Epithelial cell of proximal tubule (primary cell): ENCODE measurements at places on chromosomes 3 and 15. TPM values are rescaled to one million over a fixed set of nuclear protein-coding genes. Genes with fewer than 3 reads are reported as not detected.
A peak's percentile ranks its signal among the peaks of the same experiment; 100 is the strongest.

GRCh38 chr3:10628891-10629670 lies 123.7 kb upstream of the ATP2B2 start:
- DNase-seq: no peak

GRCh38 chr3:197225579-197225978 lies 72.8 kb downstream of the DLG1 start:
- DNase-seq: no peak

- no peak for DNase-seq
These were observed 34.5 kb downstream of the GPD1L start for GRCh38 chr3:32140943-32141342.

UNC13C gene
- 0.06 and 0.29 TPM in 2 replicates for total RNA-seq

SLC22A14 gene
- not detected in 2 replicates for total RNA-seq

DNA sequence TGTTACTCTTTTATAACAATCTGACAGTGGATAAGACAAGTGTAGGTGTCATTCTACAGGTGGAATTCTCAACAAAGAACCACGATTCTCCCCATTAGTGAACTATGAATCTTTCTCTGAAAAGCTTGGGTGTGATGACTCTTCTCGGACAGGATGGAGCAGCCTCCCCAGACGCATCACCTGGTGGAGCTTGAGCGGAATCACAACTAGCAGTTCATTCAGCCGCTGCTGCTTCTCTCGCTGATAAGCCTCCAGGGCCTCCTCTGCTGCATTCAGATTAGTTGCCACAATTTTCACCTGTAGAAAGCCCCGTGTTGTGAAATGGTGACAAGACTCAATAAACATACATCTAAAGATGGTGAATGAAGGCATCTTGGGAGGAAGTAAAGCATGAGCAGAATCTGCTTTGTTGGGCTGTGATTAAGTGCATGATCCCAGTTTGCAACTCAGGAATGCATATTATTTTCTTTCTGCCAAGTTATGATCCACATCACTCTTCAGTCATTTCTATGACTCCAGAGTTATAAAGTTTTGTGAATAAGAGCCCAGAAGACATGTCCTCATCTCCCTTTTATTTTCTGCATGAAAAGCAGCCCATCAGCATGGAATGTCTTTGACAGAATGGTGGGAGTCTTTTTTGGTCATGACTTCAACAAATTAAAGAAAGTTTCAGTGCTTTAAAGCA lies 93.6 kb downstream of the BOC start:
- DNase-seq: no peak

TMOD2 gene
- 1.5 and 1.6 TPM in 2 replicates for total RNA-seq

GHSR gene
- not detected in 2 replicates for total RNA-seq

CCR1 gene
- total RNA-seq: not detected in 2 replicates

GRCh38 chr3:108175352-108175751 lies 46.9 kb downstream of the IFT57 start:
- no peak for DNase-seq

- no peak for DNase-seq
These were observed 100.8 kb downstream of the CPN2 start for GRCh38 chr3:194250098-194251002.

GRCh38 chr3:112979244-112979832 lies 4.4 kb upstream of the CD200R1 start:
- no peak for DNase-seq

- DNase-seq: no peak
These were observed 172.2 kb downstream of the LPP start for GRCh38 chr3:188326111-188326510.

DNA sequence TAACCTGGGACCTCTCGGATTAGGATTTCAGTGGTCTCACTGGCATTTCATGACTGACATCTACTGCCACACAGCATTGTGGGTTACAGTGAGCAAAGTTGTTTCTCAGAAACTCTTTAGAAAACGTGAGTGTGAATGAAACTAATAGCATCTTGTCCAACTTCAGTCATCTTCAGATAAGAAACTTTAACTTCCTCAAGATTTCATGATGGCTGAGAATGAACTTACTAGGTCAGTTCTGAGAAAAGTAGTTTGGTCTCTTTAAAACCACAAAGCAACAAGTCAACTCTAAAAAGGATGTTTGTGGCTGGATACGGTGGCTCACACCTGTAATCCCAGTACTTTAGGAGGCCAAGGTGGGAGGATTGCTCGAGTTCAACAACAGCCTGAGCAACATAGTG lies 14.2 kb upstream of the HOMER2 start:
- no peak for DNase-seq

- no peak for DNase-seq
These were observed 117.7 kb upstream of the P2RY1 start for GRCh38 chr3:152717252-152717651.

ACKR4 gene
- total RNA-seq: not detected in 2 replicates

DNA sequence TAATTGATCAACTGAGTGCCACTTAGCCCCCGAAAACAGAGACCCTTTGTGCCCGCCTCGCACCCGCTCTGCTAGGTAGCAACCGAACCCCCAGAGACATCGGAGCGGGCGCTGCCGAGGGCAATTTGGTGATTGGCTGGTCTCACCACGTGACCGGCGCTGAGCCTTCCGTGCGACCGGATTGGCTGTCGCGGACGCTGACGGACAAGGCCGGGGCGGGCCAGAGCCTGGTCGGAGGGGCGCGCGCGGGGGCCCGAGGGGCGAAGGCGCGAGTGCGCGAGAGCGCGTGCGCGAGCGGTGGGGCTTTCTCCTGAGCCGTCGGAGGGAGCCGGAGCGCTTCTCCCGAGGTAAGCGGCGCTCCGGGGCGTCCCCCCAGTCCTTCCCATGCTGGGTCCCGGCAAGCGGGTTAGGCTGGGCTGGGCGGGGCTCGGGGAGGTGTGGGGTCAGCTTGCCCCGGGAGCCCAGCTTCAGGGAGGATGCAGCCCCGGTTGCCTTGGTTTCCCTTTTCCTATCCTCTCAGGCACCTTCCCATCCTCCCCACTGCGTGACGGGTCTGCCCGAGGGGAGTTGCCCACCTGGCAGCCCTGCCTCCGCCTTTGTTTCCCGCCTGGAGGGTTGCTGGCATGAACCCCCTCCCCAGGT lies at the start of gene TMEM108:
Gene TMEM108, plus strand, starts transcription at position 303 of the 642 bp plus-strand sequence.
- DNase-seq: no peak

DNA sequence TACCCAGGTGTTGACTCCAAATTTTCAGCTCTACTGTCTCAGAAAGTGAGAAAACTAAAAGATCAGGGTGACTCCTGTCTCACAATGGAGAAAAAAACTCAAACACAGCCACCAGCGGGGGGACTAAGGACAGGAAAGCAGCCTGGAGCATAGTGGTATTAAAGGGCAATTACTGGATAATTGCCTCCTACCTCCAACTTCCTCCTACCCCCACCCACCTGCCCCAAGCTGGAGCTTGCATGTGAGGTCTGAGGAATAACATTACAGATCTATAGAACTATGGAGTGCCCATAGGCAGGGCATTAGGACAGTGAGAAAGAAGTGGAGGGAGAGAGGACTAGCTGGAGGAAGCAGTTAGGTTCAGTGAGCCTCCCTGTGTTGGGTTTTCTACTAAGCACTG lies 2.7 kb upstream of the PCCB start:
- DNase-seq: no peak

DNA sequence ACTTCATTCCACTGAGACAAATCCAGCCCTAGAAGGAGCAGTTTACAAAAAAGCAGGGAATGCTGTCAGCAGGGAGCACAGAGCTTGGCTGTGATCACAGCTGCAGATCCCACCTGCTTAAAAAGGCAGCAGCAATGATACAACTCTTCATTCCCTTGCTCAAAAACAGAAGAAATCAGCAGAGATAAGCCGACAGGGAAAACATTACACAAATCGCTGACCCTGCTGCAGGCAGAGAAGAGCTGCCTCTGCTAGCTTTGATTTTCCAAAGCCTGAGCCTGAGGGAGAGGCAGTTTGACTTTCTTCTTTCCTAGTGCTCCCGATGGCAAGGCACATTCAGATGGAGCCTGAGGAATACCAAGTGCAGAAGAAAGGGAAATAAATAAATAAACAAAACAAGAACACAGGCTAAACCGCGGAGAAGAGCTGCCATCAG lies 80.2 kb downstream of the SHQ1 start:
- no peak for DNase-seq

DNA sequence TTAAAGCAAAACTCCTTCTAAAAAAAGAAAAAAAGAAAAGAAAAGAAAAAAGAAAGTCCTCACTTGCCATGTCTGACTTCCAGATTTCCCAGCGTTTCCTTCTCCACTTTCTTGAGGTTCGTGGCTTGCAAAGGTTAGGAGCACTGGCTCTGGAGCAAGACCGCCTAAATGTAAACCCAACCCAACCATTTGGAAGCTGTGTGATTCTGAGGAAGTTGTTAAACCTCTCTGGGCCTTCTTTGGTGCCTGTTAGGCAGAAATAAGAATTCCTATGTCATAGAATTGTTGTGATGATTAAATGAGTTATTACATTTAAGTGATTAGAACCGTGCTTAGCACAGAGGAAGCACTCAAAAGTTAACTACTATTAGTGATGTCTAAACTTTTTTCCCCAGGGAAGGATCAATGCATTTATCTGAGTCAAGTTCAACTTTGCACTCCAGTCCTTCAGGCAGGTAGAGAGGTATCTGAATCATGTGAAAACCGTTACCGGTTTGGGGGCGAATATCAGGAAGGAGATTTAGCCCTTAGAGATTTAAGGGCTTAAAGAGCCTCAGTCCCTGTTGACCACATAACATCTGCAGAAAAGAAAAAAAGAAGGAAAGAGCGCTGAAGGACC lies 78.3 kb upstream of the HES1 start:
- DNase-seq: no peak

- DNase-seq: no peak
These were observed 41.1 kb upstream of the MRPS22 start for GRCh38 chr3:139302801-139303113.

DNA sequence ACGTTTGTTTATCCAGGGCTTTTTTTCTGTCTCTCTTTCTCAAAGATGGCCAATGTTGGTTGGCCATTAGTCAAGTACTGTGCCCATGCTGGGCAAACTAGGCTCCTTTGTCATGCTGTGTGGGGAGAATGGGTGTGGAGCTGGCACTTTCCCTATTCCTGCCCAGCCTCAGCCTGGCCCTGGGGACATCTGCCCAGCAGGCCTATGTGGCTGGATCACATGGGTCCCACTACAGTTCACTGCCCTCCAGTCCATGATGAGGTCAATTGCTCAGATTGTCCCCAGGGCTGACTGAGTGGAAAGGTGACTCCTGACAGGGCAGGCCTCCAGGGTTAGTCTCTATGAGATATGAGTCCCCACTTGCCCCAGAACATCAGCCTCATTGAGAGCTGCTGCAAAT lies 54.4 kb upstream of the HERC1 start:
- DNase-seq: no peak

ZXDC gene
- 19.3 and 20.5 TPM in 2 replicates for total RNA-seq

ERICH6 gene
- total RNA-seq: not detected in 2 replicates

DNA sequence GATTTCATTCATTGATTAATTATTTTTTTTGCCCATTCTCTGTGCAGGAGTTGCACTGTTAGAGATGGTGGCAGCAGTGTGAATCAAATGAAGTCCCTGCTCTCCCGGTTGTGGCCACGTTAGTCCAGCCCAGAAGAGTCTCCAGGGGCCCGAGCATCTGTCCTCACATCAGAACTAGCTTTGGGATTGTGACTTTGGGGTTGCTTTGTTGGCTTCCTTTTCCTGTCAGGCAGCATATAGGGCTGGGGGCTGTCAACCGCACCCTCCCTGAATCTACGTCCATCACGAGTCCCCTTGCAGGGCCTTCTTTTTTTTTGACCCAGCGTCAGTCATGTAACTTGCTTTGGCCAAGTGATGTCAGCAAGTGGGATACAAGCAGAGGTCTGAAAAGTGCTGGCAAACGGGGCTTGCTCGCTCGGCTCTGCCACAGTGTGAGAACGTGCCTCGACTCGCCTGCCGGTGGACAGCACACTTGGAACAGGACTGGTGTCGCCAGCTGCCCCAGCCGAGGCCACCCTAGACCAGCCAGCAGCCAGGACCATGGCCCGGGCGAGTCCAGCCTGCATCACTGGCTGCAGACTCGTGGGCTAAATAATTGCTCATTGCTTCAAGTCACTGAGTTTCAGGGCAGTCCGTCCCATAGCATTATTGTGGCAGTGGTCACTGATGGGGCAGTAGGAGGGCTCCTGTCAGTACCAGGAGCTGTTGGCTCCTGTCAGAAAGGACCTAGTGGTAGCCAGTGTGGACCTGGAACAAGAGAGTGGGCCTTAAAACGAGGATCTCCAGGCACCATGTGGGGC lies 151.6 kb upstream of the MEF2A start:
- no peak for DNase-seq

DNA sequence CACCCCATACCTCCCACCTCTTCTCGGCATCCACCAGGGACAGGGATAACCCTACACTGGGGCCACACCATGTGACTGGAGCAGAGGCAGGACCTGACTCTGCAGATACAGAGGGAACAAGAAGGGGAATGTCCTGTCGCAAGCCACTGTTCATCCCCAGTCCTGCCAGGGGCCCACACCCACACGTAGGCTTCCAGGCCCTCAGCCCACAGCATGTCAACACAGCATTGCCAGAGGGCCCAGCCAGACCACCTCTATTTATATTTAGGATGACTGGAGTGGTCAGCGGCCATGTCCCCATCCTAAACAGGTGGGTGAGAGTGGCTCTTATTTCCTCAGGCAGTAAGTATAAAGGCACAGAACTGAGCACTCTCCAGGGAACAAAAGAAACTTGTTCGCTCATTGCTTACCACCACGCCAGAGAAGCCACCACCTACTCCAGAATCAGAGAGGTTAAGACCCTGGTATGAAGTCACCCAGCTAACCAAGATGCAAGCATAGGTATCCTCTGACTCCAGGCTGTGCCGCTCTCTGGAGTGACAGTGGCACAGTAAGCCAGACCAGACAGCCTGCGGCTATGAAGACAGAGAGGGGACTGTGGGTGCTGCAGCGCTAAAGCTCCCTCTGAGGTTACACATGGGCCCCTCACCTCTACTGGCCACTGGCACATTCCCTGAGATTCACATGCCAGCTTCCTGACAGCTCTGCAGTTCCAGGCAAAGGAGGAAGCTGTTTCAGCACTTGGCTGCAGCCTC lies 67.9 kb downstream of the LRIG1 start:
- DNase-seq: no peak

- peak; percentile 81 for DNase-seq
These were observed 284.5 kb upstream of the MME start for GRCh38 chr3:154795582-154795981.

GRCh38 chr15:77024273-77025082 lies 29.6 kb downstream of the PSTPIP1 start:
- no peak for DNase-seq

DNA sequence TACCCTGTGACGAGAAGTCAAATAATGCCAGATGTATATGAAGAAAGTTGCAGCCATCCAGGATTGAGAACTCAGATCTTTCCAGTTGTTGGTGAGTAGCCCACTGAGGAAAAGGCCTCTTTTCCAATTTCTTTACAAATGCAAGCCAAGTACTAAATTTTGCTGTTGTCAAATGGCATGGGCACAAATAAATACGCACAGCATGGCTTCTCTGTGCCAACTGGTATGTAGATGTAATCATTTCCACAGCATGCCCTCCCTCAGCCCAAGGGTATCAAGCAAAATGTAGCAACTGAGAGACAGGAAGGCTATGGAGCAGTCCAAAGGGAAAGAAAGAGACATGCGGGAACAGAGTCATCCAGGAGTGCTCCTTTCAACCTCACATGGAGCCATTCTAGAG lies 105.4 kb downstream of the FGF12 start:
- no peak for DNase-seq

DNA sequence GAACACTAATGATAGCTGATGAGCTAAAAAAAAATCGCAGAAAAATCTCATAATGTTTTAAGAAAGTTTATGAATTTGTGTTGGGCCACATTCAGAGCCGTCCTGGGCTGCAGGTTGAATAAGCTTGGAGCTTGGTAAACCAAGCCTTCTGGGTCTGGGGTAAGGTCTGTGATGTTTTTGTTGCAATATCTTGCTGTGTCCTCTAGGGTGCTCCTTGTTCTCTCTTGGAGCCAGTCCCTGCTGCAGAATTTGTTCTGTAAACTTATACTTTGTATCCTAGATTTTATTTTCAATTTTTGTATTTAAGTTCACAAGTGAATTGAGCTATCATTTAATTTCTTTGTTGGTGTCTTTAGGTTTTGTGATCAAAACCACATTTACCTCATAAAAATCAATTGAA lies 143.7 kb downstream of the NR1D2 start:
- no peak for DNase-seq
